ENCODE measurements at places on chromosomes 5 and 9. TPM values are rescaled to one million over a fixed set of nuclear protein-coding genes. Genes with fewer than 3 reads are reported as not detected.

Gene SLC36A2
- not detected for polyA plus RNA-seq

Gene IL3
- polyA plus RNA-seq = not detected

Gene DNAH5
- 12.8 TPM for polyA plus RNA-seq

Gene AK8
- polyA plus RNA-seq = 1.2 TPM

Gene IFNA13
- not detected for polyA plus RNA-seq

Gene BNC2
- 1.2 TPM for polyA plus RNA-seq

Gene PLCXD3
- polyA plus RNA-seq = 6.6 TPM

Gene TOPORS
- 18.0 TPM for polyA plus RNA-seq

Gene CBY3
- polyA plus RNA-seq = not detected

Gene CLIC3
- polyA plus RNA-seq = not detected

Gene TRPM3
- polyA plus RNA-seq = 1.3 TPM

Gene SPAG8
- 4.2 TPM for polyA plus RNA-seq

Gene SHISAL2B
- not detected for polyA plus RNA-seq

Gene GPSM1
- 117 TPM for polyA plus RNA-seq

Gene HRCT1
- polyA plus RNA-seq = 0.84 TPM

Gene CD74
- not detected for polyA plus RNA-seq

Gene CCDC192
- not detected for polyA plus RNA-seq

Gene DNAI1
- 0.99 TPM for polyA plus RNA-seq

Gene DIMT1
- 20.0 TPM for polyA plus RNA-seq

Gene RAB14
- 79.3 TPM for polyA plus RNA-seq

Data from neural cell (in vitro differentiated cells).